ENCODE measurements at places on chromosomes 4 and X.

DNA sequence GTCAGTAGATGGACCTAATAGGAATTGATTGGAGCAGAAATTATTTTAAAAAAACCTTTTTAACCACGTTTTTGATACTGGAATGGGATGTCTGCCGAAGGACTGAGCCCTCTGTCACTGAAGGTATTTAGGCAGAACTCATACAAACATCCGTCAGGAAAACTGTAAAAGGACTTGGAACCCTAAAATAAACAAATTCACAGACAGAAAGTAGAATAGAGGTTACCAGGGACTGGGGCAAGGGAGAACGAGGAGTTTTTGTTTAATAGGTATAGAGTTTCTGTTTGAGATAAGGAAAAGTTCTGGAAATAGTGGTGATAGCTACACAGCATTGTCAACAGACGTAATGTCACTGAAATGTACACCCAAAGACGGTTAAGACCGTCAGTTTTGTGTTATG is 105.5 kb downstream of the BCOR start:
- no peak for DNase-seq

GRCh38 chr4:110589297-110589696 is 33.6 kb downstream of the PITX2 start:
- DNase-seq, result no peak

GRCh38 chr4:7890635-7891393 is 48.8 kb downstream of the AFAP1 start:
- DNase-seq, result no peak

DNA sequence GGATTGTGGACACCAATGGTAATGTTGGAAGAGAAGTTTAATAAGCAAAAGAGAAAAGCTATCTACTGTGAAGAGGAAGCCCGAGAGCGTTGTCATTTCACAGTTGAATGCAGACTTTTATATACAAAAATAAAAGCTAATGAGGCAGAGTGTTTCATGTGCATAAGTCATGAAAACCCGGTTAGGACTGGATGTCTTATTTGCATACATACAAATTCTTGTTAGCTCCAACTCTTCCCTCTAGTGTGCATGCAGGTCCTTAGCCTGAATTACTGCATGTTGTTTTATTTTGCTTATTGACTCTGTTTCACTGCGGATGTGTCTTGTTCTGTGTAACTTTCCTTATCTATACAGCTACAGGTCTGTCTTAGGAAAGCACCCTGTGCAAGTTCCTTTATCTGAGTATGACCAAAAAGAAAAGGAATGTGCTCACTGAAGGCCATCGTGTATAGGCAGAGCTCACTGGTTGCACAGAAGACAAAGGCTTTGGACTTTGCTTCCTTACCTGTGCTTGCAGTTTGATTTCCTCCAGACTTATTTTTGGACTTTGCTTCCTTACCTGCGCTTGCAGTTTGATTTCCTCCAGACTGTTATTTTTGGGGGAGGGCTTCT is 25.1 kb upstream of the UGT2B11 start:
- DNase-seq, result no peak

GRCh38 chr4:37847311-37847884 is 20.9 kb downstream of the PGM2 start:
- DNase-seq, result no peak

DNA sequence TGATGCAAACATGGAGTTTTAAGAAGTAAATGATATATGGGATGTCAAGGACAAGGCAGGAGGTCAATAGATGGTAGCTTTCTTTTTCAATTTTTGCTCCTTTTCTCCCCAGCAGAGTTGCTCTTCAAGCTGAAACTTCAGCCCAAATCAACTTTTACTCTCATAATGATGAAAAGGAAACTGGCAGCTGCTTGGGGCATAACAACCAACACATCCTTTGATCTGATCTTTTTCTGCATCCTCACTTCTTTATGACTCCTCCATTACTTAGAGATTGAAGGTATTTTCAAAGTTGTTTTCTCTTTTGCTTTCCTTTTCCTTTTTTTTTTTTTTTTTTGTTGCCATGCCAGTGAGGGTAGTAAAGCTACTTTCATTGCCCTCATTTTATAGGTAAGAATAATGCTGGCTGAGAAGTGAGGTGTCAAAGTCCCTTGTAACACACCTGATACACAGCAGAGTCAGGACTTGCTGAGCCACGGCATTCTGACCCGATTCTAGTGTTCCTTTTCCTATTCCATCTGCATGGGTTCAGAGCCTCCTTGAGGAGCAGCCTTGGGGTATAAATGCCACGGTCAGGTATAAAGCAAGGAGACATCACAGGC is 26.9 kb downstream of the SLC2A9 start:
- no peak for DNase-seq

- DNase-seq, result no peak
Measured at GRCh38 chr4:15400981-15401671, 26.7 kb upstream of the C1QTNF7 start.

GRCh38 chr4:74433043-74433442 is 11.9 kb upstream of the AREG start:
- DNase-seq, result no peak

- no peak for DNase-seq
Measured at GRCh38 chrX:155094468-155095061, 23.3 kb downstream of the BRCC3 start.

- DNase-seq, result no peak
Measured at GRCh38 chr4:95129821-95130311, 372.1 kb downstream of the BMPR1B start.

DNA sequence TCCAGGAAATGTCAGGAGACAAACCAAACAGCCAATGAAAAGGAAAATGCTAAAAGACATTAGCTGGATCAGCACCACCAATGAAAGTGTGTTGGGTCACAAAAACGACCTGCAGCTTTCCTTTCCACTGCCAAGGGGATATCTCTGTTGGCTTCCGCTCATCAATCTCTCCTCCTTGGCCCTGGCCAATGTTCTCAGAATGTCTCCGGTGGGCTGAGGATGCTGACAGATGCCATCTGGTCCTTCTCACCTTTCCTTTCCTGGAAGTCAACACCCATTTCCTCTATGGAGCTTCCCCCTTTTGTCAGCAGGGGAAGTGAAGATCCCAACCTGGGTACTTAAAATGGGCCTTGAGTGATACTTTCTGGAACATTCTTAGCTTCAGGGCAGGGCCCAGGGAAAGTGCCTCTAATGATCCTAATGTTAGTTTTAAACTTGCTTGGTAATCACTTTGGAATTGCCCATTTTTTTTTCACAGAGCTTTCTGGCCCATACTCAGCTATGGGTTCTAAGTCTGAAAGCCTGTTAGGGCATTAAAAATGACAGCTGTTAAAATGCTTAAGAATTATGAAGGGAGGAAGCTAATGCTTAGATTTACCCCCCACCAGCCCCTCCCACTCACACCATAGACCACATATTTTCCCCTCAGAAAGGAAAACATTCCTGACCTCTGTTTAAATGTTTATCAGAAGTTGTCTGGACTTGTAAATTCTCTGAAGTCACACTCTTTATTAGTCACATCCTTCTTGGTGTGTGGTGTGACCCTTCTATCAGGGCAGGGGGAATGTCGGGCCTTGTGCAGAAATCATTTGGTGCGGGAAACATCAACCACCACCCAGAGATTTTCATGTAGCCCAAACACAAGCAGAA is 29.2 kb downstream of the IGFBP7 start:
- DNase-seq, result no peak

DNA sequence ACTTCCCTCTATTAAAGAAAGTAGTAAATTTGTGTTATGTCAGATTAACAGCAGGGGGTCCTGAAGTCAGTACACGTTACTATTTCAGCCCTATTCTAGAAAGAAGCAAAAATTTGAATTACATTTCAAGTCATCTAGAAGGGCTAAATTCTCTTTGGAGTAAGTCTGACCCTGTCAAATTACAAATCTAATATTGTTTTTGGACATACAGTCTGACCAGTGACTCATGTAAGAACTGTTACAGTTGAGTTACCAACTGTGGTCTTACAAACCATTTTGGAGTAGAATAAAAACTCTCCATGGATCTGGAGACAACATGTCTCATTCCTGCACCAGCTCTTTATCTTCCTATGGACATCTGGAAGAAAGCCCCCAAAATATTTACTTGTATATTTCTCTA is 36.0 kb upstream of the GYPA start:
- DNase-seq, result no peak

GRCh38 chr4:77043507-77044136 is 32.2 kb downstream of the CCNI start:
- DNase-seq, result no peak

- no peak for DNase-seq
Measured at GRCh38 chr4:143215873-143216272, 31.2 kb downstream of the USP38 start.

- no peak for DNase-seq
Measured at GRCh38 chrX:115138040-115138439, 51.2 kb upstream of the RBMXL3 start.

DNA sequence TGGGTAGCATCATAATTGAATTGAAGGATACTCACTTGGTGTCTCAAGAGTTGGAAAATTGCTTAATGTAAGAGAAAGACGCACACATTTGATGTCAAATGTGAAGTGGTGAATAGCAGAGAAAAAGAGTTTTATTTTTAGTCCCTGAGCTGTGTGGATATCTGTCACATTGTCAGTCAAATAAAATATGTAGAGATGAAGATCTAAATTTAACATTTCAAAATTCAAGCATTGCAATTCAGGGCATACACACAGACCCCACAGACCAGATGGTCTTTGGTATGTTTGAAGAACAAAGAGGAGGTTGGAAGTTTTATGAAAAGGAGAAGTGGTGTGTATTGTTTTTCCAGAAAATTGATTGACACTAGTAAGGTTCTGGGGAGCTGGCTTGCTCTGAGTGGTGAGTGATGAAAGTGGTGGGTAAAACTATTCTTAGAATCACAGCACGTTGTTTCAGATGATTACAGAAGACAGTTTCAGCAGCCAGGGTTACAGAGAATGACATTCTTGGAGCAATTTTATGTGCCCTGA is 44.9 kb upstream of the BBS12 start:
- no peak for DNase-seq

GRCh38 chr4:18198653-18199052 is 177.1 kb upstream of the LCORL start:
- no peak for DNase-seq

- DNase-seq, result no peak
Measured at GRCh38 chr4:139782926-139783522, 117.4 kb downstream of the MGST2 start.

DNA sequence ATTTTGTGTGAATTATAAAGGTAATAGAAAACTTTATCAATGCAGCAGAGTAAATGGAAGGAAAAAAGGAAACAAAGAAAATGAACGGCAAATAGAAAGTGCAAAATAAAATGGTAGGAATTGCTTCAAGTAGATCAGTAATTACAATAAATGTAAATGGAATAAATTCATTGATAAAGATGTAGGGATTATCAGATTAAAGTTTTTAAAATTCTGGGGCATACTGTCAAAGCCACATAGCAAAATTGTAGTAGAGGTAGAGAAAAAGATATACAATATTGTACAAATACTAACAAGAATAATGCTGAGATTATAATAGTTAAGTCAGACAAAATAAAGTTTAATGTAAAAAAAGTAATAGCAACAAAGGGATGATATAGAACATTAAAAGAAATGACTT is 94.7 kb downstream of the SMIM20 start:
- DNase-seq, result no peak

- no peak for DNase-seq
Measured at GRCh38 chrX:10904220-10904619, 206.9 kb upstream of the HCCS start.

DNA sequence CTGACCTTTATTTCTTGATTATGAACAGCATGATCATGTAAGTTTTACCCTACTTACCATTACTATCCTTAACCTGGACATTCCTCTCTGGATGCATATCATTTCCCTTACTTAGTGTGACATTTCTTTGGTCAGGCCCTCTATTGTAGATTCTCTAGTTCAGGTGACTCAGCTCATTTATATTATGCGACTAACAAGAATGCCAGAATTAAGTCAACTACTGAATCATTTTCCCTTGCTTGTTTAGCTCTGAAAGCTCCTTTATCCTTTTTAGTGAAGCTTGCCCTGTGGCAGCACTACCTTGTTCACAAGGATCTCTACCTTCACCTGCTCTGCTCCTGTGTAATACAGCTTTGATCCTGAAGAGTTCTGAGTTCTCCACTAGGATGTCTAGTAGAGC is 15.1 kb upstream of the UGT2B17 start:
- no peak for DNase-seq

GRCh38 chrX:131588995-131589394 is 45.1 kb downstream of the OR13H1 start:
- DNase-seq, result no peak

GRCh38 chr4:124499261-124499660 is 213.3 kb downstream of the ANKRD50 start:
- no peak for DNase-seq

DNA sequence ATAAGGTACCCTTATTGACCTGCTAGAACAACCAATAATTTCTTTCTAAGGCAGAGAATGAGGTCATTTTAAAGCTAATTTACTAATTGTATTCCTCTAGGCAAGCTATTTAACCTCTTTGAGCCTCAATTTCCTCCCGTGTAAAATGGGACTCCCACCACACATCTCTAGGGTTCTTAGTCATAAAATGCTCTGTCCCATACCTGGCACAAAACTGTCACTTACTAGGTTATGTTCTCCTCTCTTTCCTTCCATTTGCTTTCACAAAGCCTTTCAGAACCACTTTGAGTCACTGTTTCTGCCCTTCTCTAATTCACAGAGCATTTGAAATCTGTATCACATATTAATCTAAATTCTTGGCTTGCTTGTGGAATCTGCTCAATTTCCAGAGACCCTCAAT is 2.4 kb upstream of the GPR82 start:
- no peak for DNase-seq

- DNase-seq, result no peak
Measured at GRCh38 chr4:73308286-73308685, 49.7 kb upstream of the ANKRD17 start.

GRCh38 chr4:108166038-108166437 is 2.7 kb downstream of the LEF1 start:
- DNase-seq, result no peak

DNA sequence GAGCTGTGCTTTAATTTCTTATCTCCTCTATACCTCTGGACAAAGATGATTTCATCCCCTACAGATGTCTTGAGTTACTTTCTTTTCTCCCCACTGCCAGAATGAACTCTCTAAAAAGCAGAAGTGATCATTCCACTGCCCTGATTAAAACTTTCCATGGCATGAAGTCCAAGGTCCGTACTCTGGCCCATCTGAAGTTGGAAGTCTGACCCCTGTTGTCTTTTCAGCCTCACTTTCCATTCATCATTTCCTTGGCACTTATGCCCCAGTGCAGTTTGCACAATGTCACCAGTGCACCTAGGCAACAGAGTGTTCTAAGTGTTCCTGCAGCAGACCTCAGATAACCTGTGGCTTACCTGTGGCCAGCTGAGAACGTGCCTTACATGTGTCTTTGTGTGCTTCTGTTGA is 242.4 kb downstream of the FRAS1 start:
- no peak for DNase-seq

DNA sequence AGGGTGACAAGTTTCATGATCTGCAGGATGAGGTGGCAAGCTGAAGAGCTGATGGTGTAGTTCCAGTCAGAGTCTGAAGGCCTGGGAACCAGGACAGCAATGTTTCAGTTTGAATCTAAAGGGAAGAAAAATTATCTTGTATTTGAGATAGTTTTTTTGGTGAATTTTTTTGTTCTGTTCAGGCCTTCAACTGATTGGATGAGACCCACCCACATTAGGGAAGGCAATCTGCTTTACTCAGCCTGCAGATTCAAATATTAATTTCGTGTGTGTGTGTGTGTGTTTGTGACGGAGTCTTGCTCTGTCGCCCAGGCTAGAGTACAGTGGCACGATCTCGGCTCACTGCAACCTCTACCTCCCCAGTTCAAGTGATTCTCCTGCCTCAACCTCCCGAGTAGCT is 22.1 kb upstream of the SMIM14 start:
- DNase-seq, result no peak

GRCh38 chrX:25015486-25016360 is at the start of gene ARX:
ARX (minus strand) TSS chrX:25015965; CDS start chrX:25015737, 228 bp downstream.
- no peak for DNase-seq

- DNase-seq, result no peak
Measured at GRCh38 chr4:85598936-85599335, 124.0 kb downstream of the ARHGAP24 start.
